ENCODE measurements at places on chromosomes 6 and 20.

DNA sequence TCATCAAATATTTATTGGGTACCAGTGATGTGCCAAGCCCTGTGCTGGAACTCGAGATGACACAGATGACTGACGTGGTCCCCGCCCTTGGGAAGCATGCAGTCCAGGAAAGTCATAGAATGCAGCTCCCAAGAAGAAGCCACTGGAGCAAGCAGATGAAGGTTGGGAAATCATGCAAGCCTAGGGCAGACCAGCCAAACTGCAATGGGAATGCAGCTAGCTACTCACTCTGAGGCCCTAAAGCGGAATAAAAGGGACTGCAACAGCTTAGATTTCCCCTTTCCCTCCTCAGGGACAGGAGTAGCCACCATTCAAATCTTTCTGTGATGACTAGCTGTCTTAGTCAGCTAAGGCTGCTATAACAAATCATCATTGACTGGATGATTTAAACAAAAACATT, 152.2 kb downstream of the MAFB start:
- DNase-seq = no peak

DNA sequence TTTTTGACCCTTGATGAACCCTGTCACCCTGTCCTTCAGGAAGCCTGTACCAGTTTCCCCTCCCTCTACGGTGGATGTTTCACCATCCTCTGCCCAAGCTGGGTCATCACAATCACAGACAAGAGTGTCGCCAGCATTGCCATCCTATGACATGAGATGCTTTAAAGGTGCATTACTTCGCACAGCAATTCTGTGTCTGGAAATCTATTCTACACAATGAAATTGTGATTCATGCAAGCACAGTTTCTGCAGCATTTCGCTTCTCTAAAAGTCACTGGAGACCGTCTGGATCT, 2.5 kb upstream of the ULBP2 start:
- DNase-seq = no peak

GRCh38 chr20:3846378-3846739, 275 bp upstream of the MAVS start:
- no peak for DNase-seq

DNA sequence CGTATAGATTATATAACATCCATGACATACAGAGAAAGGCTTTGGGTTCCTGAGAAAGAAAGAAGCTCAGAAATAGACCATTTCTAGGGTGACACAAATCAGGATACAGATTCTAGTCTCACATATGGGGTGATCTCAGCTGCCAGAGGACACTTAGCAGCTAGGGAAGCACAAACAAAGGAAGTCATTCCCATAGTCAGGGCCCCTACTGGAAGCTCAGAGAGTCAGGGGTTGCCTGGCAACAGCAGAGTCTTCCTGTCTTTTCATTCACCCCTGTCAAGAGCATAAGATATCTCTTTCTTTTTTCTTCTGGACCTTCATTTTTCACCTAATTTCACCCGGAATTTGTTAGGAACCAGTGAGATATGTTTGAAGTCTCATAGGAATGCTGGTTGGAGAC, 81.9 kb upstream of the IYD start:
- DNase-seq = no peak

DNA sequence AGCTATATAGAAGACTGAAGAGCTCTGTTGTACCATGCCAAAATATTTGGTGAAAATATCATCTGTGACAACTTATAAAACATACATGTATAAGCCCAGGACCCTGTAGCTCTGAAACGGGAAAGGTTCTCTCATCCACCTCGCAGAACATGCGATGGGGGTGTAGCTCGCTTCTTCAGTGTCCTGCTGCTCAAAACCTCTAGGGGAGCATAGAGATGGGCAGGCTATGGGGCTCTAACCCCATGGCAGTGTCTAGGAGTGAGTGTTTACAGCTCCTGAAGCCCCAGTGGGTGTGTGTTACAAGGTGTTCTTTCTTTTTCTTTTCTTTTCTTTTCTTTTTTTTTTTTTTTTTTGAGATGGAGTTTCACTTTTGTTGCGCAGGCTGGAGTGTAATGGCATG, 505.2 kb upstream of the SYNCRIP start:
- no peak for DNase-seq

DNA sequence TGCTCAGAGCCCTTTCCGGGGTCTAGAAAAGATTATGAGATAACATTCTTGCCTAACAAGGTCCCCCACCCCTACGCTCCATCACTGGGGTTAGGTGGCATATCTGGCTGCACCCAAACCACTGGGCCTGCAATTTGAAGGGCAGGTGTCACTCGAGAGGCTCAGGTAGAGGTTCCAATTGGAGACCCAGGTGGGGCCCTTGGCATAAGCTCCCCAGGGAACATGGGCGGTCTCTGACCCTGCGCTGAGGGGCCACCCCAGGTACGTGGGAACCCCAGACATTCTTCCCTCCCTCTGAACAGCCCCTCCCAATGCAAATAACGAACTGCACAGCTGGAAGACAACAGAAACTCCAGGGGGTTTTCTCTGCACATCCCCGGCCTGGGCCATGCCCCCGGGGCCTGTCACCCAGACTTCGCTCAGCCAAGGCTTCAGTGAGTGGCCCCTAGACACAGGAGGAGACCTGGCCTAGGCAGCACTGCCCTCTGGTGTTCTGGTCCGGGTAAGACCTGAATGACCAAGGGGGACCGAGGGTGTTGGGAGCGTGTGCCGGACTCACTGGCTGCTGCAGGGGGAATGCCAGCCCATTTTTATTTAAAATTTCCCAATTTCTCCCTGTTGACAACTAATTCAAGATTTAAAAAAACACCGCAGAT, 47.5 kb downstream of the DSTN start:
- no peak for DNase-seq

- DNase-seq = no peak
These were observed 23.1 kb upstream of the SHLD1 start for GRCh38 chr20:5727018-5727515.

- DNase-seq = no peak
These were observed 43.8 kb downstream of the FUT9 start for GRCh38 chr6:96059586-96059985.

DNA sequence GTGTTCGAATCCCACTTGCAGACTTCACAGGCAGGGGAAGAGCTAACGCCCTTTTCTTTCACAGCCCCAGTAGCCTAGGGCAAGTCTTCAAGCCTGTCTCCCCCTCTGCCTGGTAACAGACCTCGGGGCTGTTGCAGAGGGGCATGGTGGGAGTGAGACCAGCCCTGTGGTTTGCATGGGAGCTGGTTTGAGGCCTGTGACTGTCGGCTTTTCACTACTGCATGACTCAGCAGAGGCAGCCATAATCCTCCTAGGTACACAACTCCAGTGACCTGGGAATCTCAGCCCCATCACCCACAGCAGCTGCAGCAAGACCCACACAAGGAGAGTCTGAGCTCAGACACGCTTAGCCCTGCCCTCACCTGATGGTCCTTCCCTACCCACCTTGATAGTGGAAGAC, 55.3 kb upstream of the POPDC3 start:
- DNase-seq = no peak

- no peak for DNase-seq
These were observed 605 bp downstream of the COX4I2 start for GRCh38 chr20:31638317-31638716.

GRCh38 chr6:52109171-52109571, 21.8 kb upstream of the PKHD1 start:
- DNase-seq = no peak

DNA sequence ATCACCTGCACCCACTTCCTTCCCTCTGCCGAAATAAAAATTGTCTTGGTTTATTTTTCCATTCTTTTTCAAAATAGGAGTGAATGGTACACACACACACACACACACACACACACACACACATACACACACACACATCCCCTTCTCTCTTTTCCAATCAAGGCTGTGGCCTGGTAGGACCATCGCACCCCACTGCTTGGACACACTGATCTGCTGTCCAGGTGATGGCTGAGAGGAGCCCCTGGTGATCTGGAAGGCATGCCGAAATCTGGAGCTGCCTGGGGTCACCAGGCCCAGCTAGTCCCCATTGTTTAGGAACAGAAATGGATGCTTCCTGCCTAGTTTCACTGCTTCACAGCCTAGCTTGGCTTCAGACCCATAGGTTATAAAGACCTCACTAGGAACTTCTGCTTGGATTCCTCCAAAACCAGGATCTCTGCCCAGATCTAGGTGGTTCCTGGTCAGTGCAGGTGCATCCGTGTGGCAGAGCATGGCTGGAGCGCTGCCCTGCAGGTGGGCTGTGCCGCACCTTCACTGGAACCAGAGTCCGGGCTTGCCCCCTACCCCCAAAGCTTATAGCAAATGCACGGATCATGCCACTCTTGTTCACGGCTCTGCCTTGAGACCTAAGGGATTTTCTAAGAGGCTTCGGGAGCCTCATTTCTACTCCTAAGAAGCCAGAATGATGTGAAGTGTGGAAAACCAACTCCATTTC, 42.9 kb upstream of the DACT2 start:
- no peak for DNase-seq

DNA sequence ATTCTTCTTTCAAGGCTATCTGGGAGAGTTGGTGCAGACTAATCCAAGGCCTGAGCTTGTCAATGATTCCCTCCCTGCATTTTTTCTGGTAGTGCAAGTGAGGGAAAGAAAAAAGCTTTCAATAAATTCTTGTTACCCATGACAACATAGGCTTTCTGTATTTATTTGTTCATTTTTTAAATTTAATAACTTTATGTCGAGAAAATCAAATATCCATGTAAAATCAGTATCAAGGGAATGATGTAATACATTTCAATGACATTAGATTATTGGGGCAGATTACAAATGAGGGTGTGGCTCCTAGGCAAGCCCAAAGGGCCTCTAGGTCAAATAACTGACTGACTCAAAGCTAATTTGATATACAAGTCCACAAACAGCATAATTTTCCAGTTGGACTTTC, 104.0 kb downstream of the GJA1 start:
- no peak for DNase-seq

DNA sequence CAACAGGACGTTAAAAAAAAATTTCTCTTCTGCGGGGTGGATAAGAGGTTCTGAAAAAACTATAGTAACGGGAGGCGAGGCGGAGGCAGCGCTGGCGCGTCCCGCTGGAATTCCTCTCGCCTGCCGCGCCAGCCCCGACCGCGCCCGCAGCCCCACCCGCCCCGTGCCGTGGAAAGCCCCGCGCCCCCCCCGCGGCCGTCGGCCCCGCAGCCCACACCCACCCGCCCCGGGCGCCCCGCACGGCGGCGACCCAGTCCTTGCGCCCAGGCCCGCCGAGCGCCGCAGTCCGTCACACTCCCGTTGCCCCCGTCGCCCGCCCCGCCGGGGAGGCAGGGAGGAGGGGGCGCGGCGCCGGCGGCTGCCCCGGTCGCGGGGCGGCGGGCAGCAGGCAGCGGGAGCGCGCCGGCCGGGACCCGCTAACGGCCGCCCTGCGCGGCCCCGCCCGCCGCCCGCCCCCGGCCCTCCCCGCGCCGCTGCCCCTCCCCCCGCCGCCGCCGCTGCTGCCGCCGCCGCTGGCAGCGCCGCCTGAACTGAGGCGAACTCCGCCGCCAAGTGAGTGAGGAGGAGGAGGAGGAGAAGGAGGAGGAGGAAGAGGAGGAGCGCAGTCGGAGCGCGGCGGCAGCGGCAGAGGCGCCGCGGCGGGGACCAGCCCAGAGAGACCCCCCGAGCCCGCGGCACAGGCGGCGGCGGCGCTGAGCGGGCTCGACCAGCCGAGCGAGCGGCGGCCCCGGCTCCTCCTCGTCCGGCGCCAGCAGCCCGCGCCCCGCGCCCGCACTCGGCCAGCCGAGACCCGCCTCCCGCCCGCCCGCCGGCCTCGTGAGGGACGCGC, at the start of gene QKI:
QKI (plus strand) TSS at position 602 of the 829 bp plus-strand sequence. CDS start 476 bp downstream, outside the sequence.
- DNase-seq = no peak

- DNase-seq = no peak
These were observed 89.4 kb downstream of the GRM4 start for GRCh38 chr6:34056305-34057108.

- DNase-seq = no peak
These were observed 43.8 kb upstream of the DYNLRB1 start for GRCh38 chr20:34472246-34472925.

GRCh38 chr6:134908906-134909516, 40.9 kb downstream of the ALDH8A1 start:
- no peak for DNase-seq

DNA sequence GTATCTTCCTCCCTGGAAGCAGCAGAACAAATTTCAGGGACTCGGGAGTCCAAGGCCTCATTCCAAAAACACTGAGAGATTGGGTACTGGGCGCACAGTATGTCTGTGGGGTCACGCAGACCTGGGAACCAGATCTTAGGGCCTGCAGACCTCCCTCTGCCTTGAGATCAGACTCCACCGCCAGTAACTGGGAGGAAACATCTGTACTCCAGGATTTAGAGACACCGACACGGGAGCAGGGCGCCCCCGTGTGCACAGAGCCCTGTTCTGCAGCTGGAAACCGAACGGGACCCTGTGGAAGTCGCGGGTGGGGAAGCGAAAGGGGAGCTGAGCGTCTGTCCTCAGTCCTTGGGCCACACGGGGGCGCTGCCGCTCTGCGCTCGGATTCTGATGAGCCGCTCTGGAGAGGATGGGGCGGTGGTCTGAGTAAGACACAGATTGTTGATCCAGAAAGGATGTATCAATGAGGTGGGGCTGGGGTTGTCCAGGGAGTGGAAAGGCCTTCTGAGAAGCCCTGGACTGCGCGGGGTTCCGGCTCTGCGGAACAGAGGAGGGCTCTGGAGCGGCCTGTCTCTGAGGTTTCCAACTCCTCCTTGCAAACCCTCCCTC, 35.7 kb upstream of the HLA-E start:
- peak; percentile 78 for DNase-seq

All from SK-N-MC (cell line).